ENCODE measurements at places on chromosomes 6 and 20.

- DNase-seq: no peak
These were observed 6.3 kb upstream of the CDSN start for GRCh38 chr6:31126396-31127175.

- DNase-seq: no peak
These were observed 90.4 kb downstream of the KIF6 start for GRCh38 chr6:39634646-39635341.

GRCh38 chr6:157867981-157868380, 44.9 kb downstream of the SNX9 start:
- DNase-seq: no peak

DNA sequence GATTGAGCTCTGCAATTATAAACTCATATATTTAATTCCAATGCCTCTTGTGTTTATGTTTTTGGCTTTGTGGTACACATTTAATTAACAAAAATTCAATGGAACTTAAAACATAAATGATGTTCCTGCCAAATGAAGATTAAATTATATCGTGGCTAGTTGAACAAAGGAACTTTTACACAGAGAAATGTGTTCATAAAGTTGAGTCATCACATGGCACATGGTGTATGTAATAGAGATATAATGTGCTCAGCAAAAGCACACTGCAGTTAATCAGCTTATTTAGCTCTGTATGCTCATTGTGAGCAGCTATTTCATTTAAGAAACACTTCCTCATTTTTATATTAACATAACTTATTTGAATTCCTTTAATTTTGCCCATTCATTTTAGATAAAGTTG, 1295.6 kb upstream of the CITED2 start:
- DNase-seq: no peak

DNA sequence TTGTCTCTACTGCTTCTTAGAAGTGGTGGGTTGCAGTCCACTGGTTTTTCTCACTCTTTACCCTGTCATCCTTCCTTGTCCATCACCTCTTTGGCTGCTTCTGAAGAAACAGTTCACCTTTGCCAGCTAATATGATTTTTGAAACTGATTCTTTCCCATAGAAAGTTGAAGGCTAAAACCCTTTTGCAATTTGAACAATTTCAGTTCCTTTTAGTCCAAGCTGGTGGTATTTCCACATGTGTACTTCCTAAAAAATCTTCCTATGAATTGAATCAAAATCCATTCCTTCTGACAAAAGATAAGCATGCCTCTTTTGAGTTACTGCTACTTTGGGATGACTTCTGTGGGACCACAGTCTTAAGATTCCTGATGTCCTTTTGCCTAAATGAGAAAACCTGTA, 210.0 kb upstream of the MAN1A1 start:
- DNase-seq: no peak

DNA sequence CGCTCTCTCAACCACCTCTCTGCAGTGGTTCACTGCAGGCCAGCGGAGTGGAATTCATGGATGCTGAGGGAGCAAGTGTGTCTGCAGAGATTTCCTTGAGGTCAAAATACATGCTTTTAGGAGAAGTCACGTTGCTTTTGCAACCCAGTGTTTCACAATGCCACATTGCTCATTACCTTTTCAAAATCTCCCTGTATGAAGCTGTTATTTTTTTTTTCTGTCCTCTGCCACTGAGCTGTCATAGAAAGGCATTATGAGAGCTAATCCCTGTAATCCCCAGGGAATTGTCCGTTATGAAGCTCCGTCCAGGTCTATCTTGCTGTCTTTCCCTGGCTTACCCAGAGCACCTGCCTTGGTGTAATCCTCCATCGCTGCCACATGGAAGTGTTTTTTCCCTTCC, 60.5 kb upstream of the SLC22A23 start:
- DNase-seq: no peak

GRCh38 chr20:50675671-50676376, 15.5 kb downstream of the RIPOR3 start:
- no peak for DNase-seq

GRCh38 chr6:168660400-168660945, 219.5 kb downstream of the SMOC2 start:
- DNase-seq: no peak

GRCh38 chr6:16927205-16927604, 165.9 kb upstream of the ATXN1 start:
- no peak for DNase-seq

DNA sequence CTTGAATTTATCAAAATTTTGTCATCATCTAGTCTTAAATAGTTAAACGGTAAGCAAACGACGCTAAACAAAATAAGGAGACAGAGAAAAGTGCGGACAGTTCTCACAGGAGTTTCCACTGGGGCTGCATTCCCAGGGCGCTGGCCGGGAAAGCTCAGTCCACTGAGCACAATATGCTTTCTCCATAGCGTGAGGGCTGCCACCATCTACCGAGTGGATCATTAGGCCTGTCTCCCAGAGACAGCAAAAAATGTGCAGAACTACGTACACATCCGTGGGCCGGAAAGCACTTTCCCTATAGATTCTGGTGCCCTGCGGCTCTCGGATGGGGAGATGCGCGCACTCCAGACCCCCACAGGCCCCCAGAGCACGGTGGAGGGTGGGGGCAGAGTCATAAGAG, 84.9 kb downstream of the THBS2 start:
- no peak for DNase-seq

DNA sequence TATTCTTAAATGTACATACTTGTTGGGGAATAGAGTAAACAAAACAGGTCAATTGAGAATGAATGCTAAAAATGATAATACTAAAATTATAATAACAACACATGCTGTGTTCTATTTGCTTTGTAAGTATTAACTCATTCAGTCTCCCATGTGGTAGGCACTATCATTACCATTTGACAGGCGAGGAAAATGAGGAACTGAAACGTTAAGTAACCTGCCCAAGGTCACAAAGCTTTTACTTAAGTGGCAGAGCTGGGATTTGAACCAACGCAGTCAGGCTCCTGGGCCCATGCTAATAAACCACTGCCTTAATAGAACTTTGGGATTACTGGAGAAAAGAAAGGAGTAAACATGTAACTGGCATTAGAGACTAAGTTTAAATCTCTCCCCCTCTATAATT, 3.8 kb downstream of the NSFL1C start:
- DNase-seq: no peak

GRCh38 chr6:13229205-13230085, 98.9 kb downstream of the TBC1D7 start:
- no peak for DNase-seq

GRCh38 chr6:135953818-135954217, 102.3 kb downstream of the PDE7B start:
- no peak for DNase-seq

- no peak for DNase-seq
These were observed 487.8 kb downstream of the PTPRT start for GRCh38 chr20:42701948-42702347.

DNA sequence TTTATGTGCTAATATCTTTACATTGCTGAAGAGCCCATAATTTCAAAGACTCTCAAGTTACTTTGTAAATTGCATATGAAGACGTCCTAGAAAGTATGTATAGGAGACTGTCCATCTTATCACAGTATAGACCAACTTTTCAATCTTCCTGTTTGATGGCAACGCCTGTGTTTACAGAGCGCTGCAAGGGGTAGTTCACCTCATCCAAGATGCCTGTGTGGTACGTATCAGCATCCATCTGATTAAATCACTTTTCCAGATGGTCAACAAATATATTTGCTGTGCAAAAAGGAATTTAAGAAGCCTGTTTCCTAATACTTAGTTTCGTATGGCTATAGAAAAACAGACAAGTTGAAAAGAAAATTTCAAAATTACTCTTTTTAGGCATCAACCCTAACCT, 17.9 kb upstream of the PDE10A start:
- no peak for DNase-seq

DNA sequence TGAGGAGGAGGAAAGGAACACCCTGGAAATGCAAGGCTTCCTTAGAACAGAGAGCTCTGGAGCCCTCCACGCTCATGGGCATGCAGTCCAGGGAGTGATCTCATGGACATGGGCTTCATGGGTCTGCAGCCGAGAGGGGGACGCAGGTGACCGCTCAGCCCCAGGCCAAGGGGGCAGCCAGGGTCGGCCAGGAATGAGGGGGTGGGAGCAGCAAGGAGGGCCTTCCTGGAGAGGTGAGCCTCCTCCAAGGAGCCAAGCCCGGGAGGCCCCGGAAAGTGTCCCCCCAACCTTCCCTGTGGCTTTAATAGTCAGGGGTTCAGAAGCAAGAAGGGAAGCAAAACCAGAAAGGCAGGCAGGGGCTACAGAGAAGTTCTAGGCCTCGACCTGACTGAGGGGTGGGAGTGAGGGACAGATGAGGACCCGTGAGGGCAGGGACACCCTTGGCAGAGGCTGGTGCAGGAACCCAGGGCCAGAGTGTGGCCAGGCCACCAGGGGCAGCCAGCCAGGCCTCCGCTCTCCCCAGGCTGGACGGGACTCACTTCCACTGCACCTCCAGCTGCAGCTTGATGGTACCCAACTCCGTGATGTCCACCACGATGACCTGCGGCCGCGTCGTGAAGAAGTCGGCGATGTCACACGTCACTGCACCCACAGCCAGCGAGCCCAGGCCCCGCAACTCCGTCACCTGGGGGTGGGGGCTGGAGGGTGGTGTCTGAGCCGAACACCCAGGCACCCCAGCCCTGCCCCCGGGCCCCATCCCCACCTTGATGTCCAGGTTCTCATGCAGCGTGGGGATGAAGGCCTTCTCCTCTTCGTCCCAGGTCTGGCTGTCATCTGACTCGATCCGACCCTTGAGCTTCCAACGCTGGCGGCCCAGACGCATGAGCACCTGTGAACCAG, 83.2 kb downstream of the RIPOR3 start:
- no peak for DNase-seq

- no peak for DNase-seq
These were observed 7.1 kb downstream of the UQCC2 start for GRCh38 chr6:33704215-33705066.

GRCh38 chr6:166999884-167000253, 672 bp downstream of the CEP43 start:
- no peak for DNase-seq

GRCh38 chr6:83511901-83512681, at the start of gene PRSS35:
PRSS35 (plus strand) TSS chr6:83512534; CDS start chr6:83523442, 10,908 bp downstream.
- no peak for DNase-seq

GRCh38 chr6:139247618-139248017, 44.2 kb downstream of the TXLNB start:
- DNase-seq: no peak

GRCh38 chr6:87945181-87945580, 102.5 kb upstream of the SPACA1 start:
- DNase-seq: no peak

- no peak for DNase-seq
These were observed 290.3 kb downstream of the UBE3D start for GRCh38 chr6:82775361-82775760.

GRCh38 chr6:34524971-34525370, 31.2 kb downstream of the SPDEF start:
- no peak for DNase-seq

DNA sequence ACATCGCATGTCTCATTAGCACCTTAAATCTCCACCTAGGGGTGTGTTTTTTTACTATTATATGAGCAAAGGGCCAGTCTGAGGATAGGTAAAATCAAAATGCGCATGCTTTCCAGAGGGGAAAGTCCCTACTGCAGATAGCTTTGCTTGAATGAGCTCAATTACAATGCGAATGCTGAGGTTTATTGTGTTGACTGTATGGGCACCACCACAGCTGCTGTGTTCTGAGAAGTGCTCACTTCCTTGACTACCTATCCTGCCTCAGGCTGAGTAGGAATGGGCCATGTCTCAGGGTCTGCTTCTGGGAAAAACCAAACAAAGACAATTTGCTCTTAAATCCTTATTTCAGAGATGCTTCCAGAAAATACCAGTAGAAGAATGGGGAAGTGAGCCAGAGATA, 36.6 kb downstream of the MOCS1 start:
- DNase-seq: no peak

- DNase-seq: no peak
These were observed 8.9 kb upstream of the NKAIN2 start for GRCh38 chr6:123794799-123795198.

GRCh38 chr20:48451401-48451800, 376.4 kb downstream of the PREX1 start:
- DNase-seq: no peak
